ENCODE measurements at places on chromosomes 5 and 9. TPM values are rescaled to one million over a fixed set of nuclear protein-coding genes. Genes with fewer than 3 reads are reported as not detected.

DNA sequence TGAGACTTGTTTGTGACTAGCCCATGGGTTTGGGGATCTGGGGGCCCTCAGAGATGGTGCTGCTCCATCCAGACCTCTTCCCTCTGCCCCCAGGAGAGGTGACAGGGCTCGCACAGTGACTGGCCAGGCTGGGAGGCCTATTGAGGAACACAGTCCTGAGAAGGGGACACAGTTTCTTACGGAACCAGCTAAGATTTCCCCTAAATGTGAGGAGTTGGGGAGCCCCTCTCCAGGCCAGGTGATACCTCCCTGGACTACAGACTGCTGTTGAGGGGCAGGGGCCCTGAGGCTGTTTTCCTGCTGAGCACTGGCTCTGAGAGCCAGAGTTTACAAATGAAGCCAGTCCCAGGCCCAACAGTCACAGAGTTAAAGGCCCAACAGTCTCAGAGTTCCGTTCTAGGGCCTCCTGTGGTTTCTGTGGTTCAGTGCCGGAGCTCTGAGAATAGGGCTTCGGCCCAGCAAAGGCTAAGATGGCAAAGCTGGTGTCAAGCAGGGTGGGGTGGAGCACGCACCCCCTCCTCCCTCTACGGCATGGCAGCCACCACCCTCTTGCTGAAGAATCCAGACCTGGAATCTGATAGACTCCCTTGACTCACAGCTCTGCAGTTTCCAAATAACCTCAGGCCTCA is 1.1 kb upstream of the SEMA4D start:
- H3K36me3 ChIP-seq: no peaks in the 10 kb centered on the region
- H3K27ac ChIP-seq: no peak overlapping the region
- peaks cover 16% of the 10 kb centered on the region for H3K4me1 ChIP-seq
- DNase-seq: no peak
- H3K27me3 ChIP-seq: no peaks in the 10 kb centered on the region

Gene SPACA9
- total RNA-seq: 17.1 TPM

DNA sequence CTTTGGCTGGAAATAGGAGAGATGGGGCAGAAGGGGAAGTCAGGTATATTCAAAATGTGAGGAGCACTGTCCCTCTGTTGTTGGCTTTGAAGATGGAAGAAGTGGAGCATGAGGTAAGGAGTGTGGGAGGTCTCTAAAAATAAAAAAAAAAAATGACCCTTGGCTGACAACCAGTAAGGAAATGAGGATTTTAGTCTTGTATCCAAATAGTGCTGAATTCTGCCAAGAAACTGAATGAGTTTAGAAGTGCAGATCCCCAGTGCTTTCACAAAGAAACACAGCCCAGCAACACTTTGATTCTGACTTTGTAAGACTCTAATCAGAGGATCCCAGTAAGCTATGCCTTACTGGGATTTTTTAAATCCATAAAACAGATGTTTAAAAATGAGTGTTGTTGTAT is 367.9 kb downstream of the CYLC2 start:
- H3K27ac ChIP-seq: no peak overlapping the region
- DNase-seq: no peak
- H3K27me3 ChIP-seq: no peaks in the 10 kb centered on the region

Gene FBXW5
- 203 TPM for total RNA-seq

GRCh38 chr5:15643731-15644130 is 143.8 kb downstream of the FBXL7 start:
- H3K27ac ChIP-seq: no peak overlapping the region
- no peaks in the 10 kb centered on the region for H3K27me3 ChIP-seq
- H3K4me1 ChIP-seq: no peaks in the 10 kb centered on the region
- no peaks in the 10 kb centered on the region for H3K36me3 ChIP-seq
- no peak overlapping the region for H3K4me3 ChIP-seq

Gene ANKRD31
- 0.07 TPM for total RNA-seq

- peaks cover 52% of the 10 kb centered on the region for H3K27me3 ChIP-seq
- H3K36me3 ChIP-seq: no peaks in the 10 kb centered on the region
- peak overlapping the region; percentile 41 for H3K4me3 ChIP-seq
- no peaks in the 10 kb centered on the region for H3K4me1 ChIP-seq
- DNase-seq: no peak
Measured at GRCh38 chr5:55234121-55234700, 803 bp upstream of the CCNO start.

Gene PCDHGB1
- total RNA-seq: 2.4 TPM

GRCh38 chr5:109439590-109439989 is 29.8 kb upstream of the PJA2 start:
- no peaks in the 10 kb centered on the region for H3K27me3 ChIP-seq
- H3K27ac ChIP-seq: no peak overlapping the region
- no peak overlapping the region for H3K4me3 ChIP-seq
- no peak for DNase-seq
- no peaks in the 10 kb centered on the region for H3K4me1 ChIP-seq
- no peaks in the 10 kb centered on the region for H3K36me3 ChIP-seq

DNA sequence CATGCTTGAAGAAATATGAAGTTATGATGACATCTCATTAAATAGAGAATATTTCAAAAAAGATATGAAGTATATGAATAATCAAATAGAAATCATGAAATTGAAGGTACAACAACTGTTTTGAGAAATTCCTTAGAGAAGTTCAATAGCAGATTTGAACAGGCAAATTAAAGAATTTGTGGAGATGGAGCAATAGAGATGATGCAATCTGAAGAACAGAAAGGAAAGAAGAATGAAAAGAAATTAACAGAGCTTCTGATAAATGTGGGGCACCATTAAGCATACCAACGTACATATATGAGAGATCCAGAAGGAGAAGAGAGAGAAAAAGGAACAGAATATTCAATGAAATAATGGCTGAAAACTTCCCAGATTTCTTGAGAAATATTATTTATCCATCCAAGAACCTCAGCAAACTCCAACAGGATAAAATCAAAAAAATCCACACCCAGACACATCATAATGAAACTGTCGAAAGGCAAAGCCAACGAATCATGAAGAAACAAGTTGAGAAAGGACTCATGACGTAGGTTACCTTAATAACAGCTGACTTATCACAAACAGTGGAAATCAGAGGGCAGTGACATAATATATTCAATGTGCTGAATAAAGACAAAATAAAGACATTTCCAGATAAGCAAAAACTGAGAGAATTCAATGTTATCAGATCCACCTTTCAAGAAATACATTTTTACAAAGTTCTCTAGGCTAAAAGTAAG is 297.2 kb upstream of the TARS1 start:
- H3K27ac ChIP-seq: no peak overlapping the region
- no peak for DNase-seq
- H3K4me3 ChIP-seq: no peak overlapping the region

Gene ADAMTSL1
- total RNA-seq: 3.4 TPM

GRCh38 chr5:38695021-38695958 is 138.8 kb upstream of the LIFR start:
- no peaks in the 10 kb centered on the region for H3K4me1 ChIP-seq
- H3K36me3 ChIP-seq: no peaks in the 10 kb centered on the region
- H3K27ac ChIP-seq: no peak overlapping the region
- no peak overlapping the region for H3K4me3 ChIP-seq

Gene SHLD3
- 1.5 TPM for total RNA-seq

GRCh38 chr5:52560366-52560765 is 227.3 kb upstream of the ITGA1 start:
- DNase-seq: no peak
- no peak overlapping the region for H3K27ac ChIP-seq
- H3K4me1 ChIP-seq: no peaks in the 10 kb centered on the region

GRCh38 chr5:126677121-126677520 is 76.4 kb downstream of the PHAX start:
- DNase-seq: no peak
- no peak overlapping the region for H3K4me3 ChIP-seq
- H3K4me1 ChIP-seq: no peaks in the 10 kb centered on the region
- H3K36me3 ChIP-seq: no peaks in the 10 kb centered on the region
- H3K27ac ChIP-seq: no peak overlapping the region

Gene MORN5
- not detected for total RNA-seq

DNA sequence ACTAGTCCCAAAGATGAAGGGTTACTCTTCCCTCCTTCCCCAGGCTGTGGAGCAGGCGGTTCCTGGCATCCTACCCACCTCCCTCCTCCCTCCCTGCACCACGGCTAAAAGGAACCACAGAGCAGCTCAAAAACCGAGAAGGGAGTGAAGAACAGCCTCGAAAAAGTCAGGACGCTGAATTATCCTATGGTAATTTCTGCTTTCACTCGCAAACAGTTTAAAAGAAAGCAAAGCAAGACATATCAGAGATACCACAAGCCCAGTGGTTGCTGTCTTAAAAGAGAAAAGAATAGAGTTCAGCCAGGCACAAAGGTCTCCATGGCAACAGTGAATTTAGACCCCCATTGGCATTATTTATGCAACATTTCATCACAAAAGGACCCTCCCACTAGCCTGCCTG is 315.4 kb downstream of the CTNND2 start:
- H3K27me3 ChIP-seq: no peaks in the 10 kb centered on the region
- H3K27ac ChIP-seq: no peak overlapping the region
- H3K36me3 ChIP-seq: no peaks in the 10 kb centered on the region
- DNase-seq: no peak
- no peaks in the 10 kb centered on the region for H3K4me1 ChIP-seq

DNA sequence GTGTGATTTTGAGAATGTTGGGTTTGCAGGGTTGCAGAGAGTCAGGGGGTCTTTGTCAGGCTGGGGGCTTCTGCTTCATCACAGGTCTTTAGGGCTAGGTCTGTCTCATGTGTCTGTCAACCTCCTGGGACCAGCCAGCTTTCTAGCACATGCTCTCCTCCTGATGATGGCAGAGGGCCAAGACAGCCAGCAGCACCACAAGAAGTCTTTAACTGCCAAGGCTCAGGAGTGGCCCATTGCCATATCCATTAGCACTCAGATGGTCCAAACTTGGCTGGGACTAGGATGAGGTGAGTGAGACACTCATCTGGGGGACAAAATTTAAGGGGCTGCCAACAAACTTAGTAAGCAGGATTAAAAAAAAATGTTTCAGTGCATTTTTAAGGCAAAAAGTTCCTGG is 384.2 kb upstream of the CDH10 start:
- H3K36me3 ChIP-seq: no peaks in the 10 kb centered on the region
- DNase-seq: no peak
- no peaks in the 10 kb centered on the region for H3K27me3 ChIP-seq
- H3K27ac ChIP-seq: no peak overlapping the region

GRCh38 chr9:125337236-125337635 is 75.6 kb downstream of the GAPVD1 start:
- H3K36me3 ChIP-seq: peaks cover 74% of the 10 kb centered on the region
- H3K4me3 ChIP-seq: no peak overlapping the region
- no peak for DNase-seq

- no peaks in the 10 kb centered on the region for H3K36me3 ChIP-seq
- no peak for DNase-seq
- no peaks in the 10 kb centered on the region for H3K27me3 ChIP-seq
- peaks cover 61% of the 10 kb centered on the region for H3K4me1 ChIP-seq
Measured at GRCh38 chr9:35920051-35920620, 10.8 kb downstream of the SPAAR start.

DNA sequence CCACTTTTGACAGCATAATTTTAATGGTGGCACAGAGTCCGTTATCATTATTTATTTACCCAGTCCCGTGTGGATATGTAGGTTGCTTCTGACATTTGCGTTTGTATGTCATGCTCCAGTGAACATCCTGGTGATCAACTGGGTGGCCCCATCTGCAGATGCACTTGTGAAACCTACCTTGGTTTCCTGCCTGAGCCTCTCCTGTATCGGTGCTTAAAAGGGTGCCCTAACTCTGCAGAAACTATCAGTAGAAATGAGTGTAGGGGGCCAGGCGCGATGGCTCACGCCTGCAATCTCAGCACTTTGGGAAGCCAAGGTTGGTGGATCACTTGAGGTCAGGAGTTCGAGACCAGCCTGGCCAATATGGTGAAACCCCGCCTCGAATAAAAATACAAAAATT is 92.1 kb upstream of the IER5L start:
- no peak overlapping the region for H3K27ac ChIP-seq
- H3K4me3 ChIP-seq: no peak overlapping the region
- no peaks in the 10 kb centered on the region for H3K36me3 ChIP-seq
- DNase-seq: no peak
- no peaks in the 10 kb centered on the region for H3K4me1 ChIP-seq

All from right atrium auricular region (tissue), 2 donors.